Activated naive CD4-positive, alpha-beta T cell treated with anti-CD3 and anti-CD28 coated beads, Interleukin-2, amount 10 ng/mL, durations not matched to agents 7 days and 5 days (primary cell): ENCODE measurements at places on chromosomes 3 and 15.

- H3K4me1 ChIP-seq, result no peaks in the 10 kb centered on the region
- no peak for DNase-seq
- H3K27me3 ChIP-seq, result no peaks in the 10 kb centered on the region
- no peak overlapping the region for H3K4me3 ChIP-seq
Measured at GRCh38 chr3:166783206-166783605, 596.9 kb downstream of the ZBBX start.

DNA sequence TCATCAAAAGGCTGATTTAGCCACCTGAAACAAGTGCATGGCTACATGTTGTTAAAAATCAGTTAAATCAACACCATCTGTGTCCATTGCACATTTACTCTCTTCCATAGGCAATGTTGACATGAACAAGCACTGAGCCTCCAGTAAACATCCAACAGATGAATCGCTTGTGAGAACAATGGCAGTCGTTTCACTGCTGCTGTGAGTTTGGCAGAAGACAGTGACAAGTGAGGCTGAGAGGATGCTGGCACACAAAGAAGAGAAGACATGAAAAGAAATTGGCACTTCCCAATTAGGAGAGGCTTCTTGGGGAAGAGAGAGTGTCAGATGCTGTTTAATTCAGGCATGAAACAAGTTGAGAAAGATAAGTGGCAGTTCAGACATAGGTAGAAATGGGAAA lies 227.4 kb upstream of the STT3B start:
- no peaks in the 10 kb centered on the region for H3K27me3 ChIP-seq
- peaks cover 3% of the 10 kb centered on the region for H3K36me3 ChIP-seq
- H3K4me1 ChIP-seq, result peaks cover 9% of the 10 kb centered on the region
- H3K4me3 ChIP-seq, result no peak overlapping the region
- DNase-seq, result no peak

DNA sequence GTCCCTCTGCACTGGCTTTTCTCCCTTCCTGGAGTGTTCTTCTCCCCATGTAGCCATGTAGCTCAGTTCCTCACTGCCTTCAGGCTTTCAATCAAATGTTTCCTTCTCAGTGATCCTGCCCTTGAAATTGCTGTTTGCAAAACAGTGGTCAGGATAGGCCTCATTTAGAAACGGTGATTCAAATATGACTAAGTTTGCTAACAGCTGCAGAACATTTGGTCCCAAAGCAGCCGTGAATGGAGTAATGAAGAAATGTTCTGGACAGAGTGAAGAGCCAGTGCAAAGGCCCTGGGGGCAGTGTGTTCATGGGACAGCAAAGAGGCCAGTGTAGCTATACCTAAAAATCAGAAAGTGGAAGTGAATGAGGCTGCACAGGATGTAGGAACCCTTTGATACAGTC lies 223.4 kb downstream of the FEZF2 start:
- no peak for DNase-seq
- H3K27ac ChIP-seq, result no peak overlapping the region
- H3K27me3 ChIP-seq, result no peaks in the 10 kb centered on the region
- no peaks in the 10 kb centered on the region for H3K4me1 ChIP-seq
- H3K36me3 ChIP-seq, result no peaks in the 10 kb centered on the region

- H3K4me1 ChIP-seq, result no peaks in the 10 kb centered on the region
- no peak overlapping the region for H3K27ac ChIP-seq
- H3K27me3 ChIP-seq, result peaks cover 19% of the 10 kb centered on the region
Measured at GRCh38 chr15:78685159-78685921, 44.3 kb upstream of the CHRNB4 start.

DNA sequence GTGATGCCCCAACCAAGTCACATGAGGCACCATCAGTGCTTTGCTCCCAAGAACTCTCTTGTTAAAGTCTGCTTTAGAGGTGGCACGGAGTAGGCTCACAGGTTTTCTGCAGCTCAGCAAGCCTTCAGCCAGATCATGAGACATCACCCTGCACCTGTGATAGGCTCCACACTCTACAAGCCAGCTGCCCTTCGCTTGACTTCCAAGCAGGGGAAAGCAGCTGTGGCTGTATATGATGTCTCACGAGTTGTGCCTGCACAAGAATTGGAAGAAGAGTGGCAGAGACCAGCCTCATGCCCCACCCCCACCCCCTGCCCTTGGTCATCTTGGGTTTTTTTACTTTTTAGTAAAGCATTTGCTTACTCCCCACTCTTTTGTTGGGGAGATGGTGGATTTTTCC lies 22.5 kb downstream of the MRPS11 start:
- H3K4me1 ChIP-seq, result no peaks in the 10 kb centered on the region
- no peak for DNase-seq
- H3K27ac ChIP-seq, result no peak overlapping the region
- no peak overlapping the region for H3K4me3 ChIP-seq
- no peaks in the 10 kb centered on the region for H3K36me3 ChIP-seq

DNA sequence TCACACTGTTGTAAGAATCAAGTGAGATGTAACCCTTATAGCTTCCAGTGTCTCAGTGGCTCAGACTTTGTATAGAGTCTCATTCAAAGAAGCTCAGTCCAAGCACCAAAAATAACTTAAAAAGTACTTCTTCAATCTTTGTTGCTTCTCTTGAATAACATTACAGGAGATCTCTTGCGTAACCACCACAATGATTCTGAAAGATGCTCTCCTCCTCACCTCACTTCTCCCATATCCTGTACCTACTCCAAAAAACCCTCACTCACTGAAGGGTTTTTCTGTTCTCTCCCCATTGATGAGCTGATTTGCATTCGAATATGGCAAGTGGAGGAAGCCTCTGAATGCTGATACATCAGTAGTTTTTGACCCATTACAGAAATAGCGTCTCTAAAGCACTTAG lies 39.4 kb upstream of the MRPS22 start:
- peaks cover 6% of the 10 kb centered on the region for H3K27me3 ChIP-seq
- H3K27ac ChIP-seq, result no peak overlapping the region
- H3K36me3 ChIP-seq, result no peaks in the 10 kb centered on the region
- peaks cover 7% of the 10 kb centered on the region for H3K4me1 ChIP-seq
- no peak overlapping the region for H3K4me3 ChIP-seq

GRCh38 chr15:24898715-24899272 lies 56.0 kb upstream of the SNRPN start:
- no peaks in the 10 kb centered on the region for H3K27me3 ChIP-seq
- no peaks in the 10 kb centered on the region for H3K4me1 ChIP-seq
- H3K4me3 ChIP-seq, result no peak overlapping the region
- no peak overlapping the region for H3K27ac ChIP-seq

DNA sequence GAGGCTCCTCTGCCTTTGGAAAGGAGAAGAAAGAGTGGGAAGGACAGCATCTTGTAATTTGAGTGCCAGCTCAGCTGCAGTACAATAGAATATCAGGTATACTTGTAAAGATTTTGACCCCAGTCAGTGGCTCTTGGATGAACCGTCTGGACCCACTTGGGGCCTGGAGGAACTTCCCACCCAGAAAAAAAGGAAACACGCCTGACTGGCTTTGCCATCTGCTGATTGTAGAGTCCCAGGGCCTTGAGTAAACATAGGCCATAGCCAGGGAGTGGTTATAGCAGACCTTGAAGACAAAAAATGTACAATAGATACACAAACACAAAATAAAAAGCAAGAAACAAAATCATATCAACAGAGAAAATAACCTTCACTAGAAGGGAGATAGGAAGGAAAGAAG lies 112.1 kb downstream of the GOLIM4 start:
- H3K27me3 ChIP-seq, result no peaks in the 10 kb centered on the region
- DNase-seq, result no peak
- H3K27ac ChIP-seq, result no peak overlapping the region
- no peak overlapping the region for H3K4me3 ChIP-seq
- no peaks in the 10 kb centered on the region for H3K4me1 ChIP-seq

DNA sequence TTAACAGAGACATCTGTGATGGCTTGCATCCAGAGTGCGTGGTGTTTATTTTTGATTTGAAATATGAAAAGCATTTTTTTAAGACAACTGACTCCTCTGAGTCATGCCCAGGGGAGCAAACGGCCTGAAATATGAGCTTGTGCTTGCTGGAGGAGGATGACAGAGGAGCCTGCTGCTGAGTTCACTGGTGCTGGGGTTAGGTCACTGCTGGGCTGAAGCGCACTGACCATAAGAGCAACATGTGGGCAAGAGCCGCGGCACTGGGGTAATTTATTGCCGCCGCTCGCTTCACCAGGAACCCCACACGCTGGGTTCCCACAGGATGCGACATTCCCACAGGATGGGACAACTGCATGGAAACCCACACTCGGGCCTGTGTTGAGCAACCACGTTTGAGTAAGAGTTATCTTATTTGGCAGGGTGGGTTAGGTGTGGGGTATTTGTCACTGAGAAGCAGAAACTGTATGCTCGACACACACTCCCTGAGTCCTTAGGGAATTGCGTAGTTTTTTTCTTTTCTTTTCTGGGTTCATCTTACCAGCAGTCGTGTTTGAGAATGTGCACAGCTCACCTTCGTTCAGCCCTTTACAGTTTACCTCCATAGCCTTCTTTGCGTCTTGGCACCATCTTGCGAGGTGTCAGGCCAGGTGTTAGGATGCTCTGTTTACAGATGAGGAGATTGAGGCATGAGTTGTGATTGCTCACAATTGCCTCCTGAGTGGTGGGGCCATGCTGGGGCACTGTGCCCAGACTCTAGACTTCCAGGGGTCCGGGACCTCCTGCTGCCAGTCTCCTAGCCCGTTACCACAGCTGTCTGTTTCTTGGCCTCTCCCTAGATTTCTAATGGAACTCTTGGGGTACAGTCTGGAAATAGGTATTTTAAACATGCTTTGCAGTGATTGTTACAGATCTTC lies 60.4 kb downstream of the SMAD3 start:
- no peak overlapping the region for H3K4me3 ChIP-seq
- peak overlapping the region; percentile 52 for H3K27ac ChIP-seq
- H3K36me3 ChIP-seq, result peaks cover 30% of the 10 kb centered on the region
- H3K4me1 ChIP-seq, result peaks cover 83% of the 10 kb centered on the region

GRCh38 chr15:51688863-51689262 lies 7.6 kb downstream of the SCG3 start:
- H3K4me1 ChIP-seq, result peaks cover 29% of the 10 kb centered on the region
- H3K27ac ChIP-seq, result no peak overlapping the region
- no peak overlapping the region for H3K4me3 ChIP-seq
- DNase-seq, result no peak

GRCh38 chr3:197001972-197002700 lies 27.5 kb downstream of the MELTF start:
- peaks cover 4% of the 10 kb centered on the region for H3K36me3 ChIP-seq
- H3K27ac ChIP-seq, result peak overlapping the region; percentile 67
- peaks cover 20% of the 10 kb centered on the region for H3K4me1 ChIP-seq
- DNase-seq, result peak; percentile 28

- H3K4me1 ChIP-seq, result peaks cover 41% of the 10 kb centered on the region
- H3K27ac ChIP-seq, result no peak overlapping the region
- no peak for DNase-seq
- H3K27me3 ChIP-seq, result no peaks in the 10 kb centered on the region
Measured at GRCh38 chr3:14436954-14437281, 34.5 kb downstream of the SLC6A6 start.

DNA sequence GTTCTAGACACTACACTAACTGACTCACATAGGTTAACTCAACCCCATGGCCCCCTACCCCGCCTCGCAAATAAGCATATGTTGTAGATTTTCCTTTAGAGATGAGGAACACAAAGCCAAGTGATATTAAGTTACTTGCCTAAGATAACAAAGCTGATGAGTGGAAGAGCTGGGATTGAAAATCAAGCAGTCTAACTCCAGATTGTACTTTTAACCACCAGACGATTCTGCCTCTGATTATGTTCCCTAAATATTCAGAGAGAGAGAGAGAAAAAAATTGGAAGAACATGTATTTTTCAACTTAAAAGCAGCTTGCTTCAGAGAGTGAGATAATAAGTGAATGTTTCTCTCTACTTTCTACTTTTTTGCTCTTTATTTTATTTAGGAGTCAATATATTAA lies 66.9 kb upstream of the THBS1 start:
- no peak overlapping the region for H3K4me3 ChIP-seq
- no peak overlapping the region for H3K27ac ChIP-seq
- no peaks in the 10 kb centered on the region for H3K4me1 ChIP-seq
- H3K27me3 ChIP-seq, result peaks cover 20% of the 10 kb centered on the region

- no peak overlapping the region for H3K27ac ChIP-seq
- H3K36me3 ChIP-seq, result no peaks in the 10 kb centered on the region
- H3K27me3 ChIP-seq, result no peaks in the 10 kb centered on the region
- peak; percentile 27 for DNase-seq
Measured at GRCh38 chr3:161560008-161560637, 63.5 kb downstream of the OTOL1 start.

- no peak overlapping the region for H3K4me3 ChIP-seq
- no peaks in the 10 kb centered on the region for H3K36me3 ChIP-seq
- peaks cover 13% of the 10 kb centered on the region for H3K27me3 ChIP-seq
Measured at GRCh38 chr15:36550650-36551049, 28.8 kb upstream of the CDIN1 start.

DNA sequence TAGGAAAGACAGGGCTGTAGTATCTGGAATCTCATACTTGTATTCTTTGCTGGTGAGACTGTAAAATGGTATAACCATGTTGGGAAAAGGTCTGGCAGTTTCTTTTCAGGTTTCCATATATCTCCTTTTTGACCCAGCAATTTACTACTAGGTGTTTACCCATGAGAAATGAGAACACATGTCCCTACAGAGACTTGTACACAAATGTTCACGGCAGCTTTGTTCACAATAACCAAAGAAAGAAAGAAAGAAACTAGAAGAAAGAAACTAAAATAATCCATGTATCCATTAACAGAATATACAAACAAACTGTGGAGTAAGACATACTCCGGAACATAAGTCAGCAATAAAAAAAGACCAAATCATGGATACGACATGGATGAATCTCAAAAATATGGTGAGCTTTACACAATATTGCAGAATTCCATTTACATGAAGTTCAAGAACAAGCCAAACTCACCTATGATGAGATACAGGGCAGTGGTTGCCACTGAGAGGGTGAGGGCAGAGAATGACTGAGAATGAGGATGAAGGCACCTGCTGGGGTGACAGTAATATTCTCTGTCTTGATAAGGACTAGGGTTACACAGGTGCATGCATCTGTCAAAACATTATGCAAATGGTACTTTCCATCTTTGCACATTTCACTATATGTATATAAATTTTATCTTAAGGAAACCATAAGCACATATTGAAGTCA lies 2.7 kb downstream of the RFTN1 start:
- H3K4me3 ChIP-seq, result peak overlapping the region; percentile 89
- H3K27me3 ChIP-seq, result no peaks in the 10 kb centered on the region
- H3K36me3 ChIP-seq, result peaks cover 42% of the 10 kb centered on the region

DNA sequence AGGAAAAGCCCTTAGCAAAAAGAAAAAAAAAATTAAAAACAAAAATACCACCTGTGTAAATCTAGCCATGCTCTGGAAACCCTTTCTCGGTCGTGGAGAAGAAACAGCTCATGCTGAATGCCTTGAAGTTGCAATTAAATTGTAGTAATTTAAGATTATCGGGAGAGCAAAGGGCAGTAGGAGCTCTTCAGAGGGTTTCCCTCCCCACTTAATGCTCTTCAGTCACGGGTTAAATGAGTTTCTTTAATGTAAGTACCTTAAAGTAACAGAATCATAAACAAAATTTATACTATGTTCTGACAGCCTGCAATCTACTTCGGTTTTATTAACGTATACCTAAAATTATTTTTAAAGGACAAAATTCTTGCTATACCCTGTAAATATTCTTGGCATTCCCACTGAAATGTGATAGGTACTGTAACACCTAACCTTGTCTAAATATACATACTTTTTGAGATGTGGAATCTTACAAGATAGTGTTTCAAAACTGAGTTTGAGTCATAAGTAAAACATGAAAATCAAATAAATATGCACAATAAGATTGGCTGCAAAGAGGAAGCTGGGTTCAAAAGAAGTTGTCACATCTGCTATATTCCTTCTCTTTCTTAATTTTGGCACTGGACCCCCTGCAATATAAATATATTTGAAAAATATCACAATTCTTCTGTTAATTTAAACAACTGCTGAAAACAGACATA lies 5.3 kb downstream of the FOXP1 start:
- H3K36me3 ChIP-seq, result peaks cover 11% of the 10 kb centered on the region
- DNase-seq, result no peak
- H3K4me3 ChIP-seq, result no peak overlapping the region
- peaks cover 41% of the 10 kb centered on the region for H3K27me3 ChIP-seq
